Epithelial cell of proximal tubule (primary cell): ENCODE measurements at places on chromosomes 3 and 15. TPM values are rescaled to one million over a fixed set of nuclear protein-coding genes. Genes with fewer than 3 reads are reported as not detected.

DNA sequence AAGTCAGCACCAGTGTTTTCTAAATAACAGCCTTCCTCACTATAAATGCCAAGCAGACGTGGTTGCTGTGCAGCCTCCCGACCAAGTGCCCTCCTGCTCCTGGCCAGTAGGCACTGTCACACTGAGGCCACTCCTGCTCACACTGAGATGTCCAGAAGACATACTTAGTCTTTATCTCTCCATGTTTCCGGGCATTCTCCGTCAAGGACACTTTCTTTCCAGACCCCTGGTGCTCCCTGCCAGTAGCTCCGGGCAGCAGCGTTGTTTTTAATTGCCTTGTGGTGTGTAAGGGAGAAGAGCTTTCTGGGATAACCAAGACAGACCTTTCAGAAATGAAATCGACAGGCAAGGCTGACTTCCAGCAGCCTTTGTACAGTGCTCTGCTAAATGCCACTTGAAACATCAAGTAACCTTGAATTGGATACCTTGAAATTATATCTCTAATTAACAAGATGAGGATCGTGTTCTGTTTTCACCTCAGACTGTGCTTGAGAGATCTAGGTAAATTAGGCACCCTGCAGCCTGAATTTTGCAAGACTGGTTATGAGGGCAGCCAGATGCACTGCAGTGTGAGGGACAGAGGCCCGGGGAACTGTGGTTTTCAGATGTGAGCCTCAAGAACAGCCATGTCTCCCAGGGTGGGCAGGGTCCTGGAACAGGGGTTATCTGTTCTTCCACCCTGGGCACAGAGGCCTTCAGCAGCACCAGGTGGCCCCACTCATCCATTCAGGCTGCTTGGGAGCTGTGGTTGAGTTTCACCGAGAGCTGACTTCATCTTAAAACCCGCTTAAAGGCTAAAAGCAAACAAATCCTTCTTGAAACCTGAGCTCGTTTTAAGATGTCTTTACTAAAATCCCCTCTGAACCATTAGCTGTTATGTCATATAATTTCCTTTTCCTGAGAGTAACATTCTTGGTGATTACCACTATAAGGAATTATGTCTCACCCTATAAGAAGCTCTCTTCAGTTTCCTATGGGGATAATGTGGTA is 105.5 kb upstream of the IL12A start:
- DNase-seq, result no peak

GRCh38 chr3:1275495-1275894 is 182.7 kb downstream of the CNTN6 start:
- DNase-seq, result no peak

DNA sequence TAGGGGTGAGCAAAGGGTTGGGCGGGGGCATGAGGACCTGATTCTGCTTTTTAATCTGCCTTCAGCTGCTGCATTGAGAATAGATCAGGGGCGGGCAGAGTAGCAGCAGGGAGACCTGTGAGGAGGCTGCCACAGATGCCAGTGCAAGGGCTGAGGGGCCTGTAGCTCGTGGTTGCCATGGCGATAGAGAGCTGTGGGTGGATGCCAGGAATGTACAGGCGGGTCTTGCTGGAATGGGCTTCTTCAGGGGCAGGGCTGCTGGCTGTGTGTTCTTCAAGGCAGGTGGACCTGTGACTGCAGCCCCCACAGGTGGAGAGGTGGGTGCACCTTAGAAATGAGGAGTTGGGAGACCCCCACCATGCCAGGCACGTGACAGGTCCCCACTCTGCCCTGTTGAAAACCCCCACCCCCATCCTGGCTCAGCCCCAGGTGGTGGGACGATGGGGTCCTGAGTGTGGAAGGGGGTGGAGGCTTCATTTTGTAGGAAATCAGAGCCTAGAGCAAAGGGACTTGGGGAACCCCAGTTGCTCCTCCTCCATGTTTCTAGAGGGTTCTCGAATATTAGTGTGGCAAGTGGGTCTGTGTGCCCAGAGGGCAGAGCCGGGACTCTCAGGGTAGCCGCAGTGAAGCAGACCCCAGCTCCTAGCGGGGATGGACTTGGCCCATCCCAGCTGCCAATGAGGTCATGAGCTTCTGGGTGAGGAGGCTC is 38.3 kb downstream of the SLC6A6 start:
- no peak for DNase-seq

The ERICH6 gene
- total RNA-seq, result not detected in 2 replicates

GRCh38 chr3:29261119-29261518 is 19.8 kb upstream of the RBMS3 start:
- DNase-seq, result no peak

The CA12 gene
- 6.3 and 19.7 TPM in 2 replicates for total RNA-seq

The CLPX gene
- total RNA-seq, result 20.0 and 24.3 TPM in 2 replicates
